NCI-H2081 treated with DMSO at 0.1 percent for 48 hours (cell line): ENCODE measurements at places on chromosomes 1 and 21.

- no peak for DNase-seq
Observed at GRCh38 chr1:226482196-226482595, 66.4 kb upstream of the STUM start.

- DNase-seq: no peak
Observed at GRCh38 chr21:39318091-39318959, 4.9 kb upstream of the BRWD1 start.

DNA sequence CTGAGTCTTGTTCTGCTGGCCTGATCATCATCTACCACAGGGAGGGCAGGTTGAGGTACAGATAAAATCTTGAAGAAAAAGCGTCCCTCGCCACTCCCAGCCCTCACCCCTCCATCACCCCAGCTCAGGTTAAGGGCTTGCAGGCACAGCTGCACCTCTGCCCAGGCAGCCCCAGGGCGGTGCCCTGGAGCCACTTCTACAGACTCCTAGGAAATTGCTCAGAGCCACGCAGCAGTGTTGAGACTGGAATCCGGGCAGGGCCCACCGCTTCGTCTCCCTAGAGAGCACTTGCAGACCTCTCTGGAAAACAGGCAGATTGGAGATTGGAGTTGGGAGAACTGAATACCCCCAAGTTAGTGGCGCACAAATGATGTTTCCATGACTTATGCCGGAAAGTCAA is 35.3 kb downstream of the VN1R5 start:
- no peak for DNase-seq

DNA sequence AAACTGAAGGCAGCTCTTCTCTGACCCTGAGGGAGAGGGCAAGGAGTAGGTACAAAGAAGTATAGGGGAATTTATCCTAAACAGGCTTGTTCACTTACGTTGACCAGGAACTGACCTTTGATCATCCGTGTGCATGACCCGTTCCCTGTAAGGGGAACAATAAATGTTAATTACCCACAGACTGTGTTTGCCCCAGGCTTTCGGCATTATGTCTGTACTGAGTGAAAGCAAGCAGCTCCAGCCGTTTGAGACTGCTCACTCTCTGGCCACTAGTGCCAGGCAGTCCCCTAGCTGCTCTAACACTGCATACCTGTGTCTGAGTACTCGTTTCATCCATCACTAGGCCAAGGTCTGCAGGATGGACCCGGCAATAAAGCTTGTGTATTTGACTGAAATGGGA is 1365.3 kb downstream of the NCAM2 start:
- no peak for DNase-seq

- DNase-seq: peak; percentile 36
Observed at GRCh38 chr1:200184196-200184595, 156.7 kb downstream of the NR5A2 start.

DNA sequence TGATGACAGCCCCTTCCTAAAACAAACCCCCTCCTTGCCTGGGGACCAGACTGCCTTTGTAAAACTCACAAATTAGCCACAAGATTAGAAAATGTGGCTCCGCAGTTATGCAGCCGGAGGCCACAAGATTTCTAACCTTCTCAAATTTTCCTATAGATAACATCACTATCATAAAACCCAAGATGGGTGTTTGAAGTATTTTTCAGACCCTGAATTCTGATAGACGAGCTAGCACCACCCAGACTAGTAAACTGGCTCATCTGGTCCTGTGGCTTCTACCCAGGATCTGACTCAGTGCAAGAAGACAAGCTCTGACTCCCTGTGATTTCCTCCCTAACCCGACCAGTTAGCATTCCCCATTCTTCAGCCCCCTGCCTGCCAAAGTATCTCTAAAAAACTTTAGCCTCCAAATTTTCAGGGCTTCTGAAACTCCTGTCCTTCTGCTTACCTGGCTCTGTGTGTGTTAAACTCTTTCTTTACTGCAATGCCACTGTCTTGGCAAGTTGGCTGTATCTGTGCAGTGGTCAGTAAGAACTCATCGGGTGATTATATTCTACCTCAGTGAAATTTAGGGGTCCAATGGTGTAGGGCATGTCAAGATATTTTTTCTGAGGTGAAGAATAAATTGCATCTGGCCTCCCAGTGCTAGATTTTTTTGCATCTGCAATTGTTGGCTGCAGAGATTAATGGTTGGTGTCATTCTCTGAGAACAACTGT is 102.1 kb downstream of the S1PR1 start:
- no peak for DNase-seq

DNA sequence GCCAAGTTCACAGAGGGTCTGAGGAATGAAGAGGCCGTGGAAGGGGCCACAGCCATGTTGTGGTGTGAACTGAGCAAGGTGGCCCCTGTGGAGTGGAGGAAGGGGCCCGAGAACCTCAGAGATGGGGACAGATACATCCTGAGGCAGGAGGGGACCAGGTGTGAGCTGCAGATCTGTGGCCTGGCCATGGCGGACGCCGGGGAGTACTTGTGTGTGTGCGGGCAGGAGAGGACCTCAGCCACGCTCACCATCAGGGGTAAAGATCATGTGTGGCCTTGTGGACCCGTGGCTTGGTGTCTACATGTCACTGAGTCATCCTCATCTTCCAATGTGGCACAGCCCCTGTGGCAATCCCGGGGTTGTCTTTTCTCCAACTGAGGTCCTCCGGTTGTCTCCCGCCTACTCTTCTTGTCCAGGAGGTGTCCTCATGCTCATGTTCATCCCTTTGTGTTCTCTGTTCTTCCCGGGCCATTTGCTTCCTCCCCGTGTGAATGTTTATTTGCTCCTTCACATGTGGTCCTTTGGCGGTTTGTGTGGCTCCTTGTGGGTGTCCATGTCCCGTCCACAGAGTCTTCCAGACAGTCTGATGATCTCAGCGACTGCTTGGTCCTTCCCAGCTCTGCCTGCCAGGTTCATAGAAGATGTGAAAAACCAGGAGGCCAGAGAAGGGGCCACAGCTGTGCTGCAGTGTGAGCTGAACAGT is 84.2 kb downstream of the OBSCN start:
- no peak for DNase-seq

DNA sequence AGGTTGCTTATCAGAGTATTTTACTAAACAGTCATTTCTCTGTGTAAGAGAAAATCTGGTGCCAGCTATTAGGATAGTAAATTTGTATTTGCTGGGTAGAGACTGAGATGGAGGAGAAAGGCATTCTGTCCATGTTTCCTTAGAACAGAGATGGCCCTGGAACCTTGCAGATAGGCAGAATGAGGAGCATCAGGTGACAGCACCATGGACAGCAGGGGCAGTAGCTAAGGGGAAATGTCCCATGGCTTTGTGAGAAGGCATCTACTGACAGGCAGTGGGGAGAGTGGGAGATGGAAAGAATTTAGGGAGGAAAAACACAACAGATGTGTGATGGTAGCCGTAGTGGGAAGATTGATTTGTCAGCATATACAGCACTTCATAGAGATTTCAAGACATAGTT is 105.0 kb downstream of the PRRX1 start:
- no peak for DNase-seq

- DNase-seq: no peak
Observed at GRCh38 chr1:6907676-6908434, 122.6 kb downstream of the CAMTA1 start.

- no peak for DNase-seq
Observed at GRCh38 chr1:197320991-197321531, 53.0 kb downstream of the CRB1 start.

GRCh38 chr1:98496256-98496995 is 165.1 kb upstream of the SNX7 start:
- DNase-seq: no peak

DNA sequence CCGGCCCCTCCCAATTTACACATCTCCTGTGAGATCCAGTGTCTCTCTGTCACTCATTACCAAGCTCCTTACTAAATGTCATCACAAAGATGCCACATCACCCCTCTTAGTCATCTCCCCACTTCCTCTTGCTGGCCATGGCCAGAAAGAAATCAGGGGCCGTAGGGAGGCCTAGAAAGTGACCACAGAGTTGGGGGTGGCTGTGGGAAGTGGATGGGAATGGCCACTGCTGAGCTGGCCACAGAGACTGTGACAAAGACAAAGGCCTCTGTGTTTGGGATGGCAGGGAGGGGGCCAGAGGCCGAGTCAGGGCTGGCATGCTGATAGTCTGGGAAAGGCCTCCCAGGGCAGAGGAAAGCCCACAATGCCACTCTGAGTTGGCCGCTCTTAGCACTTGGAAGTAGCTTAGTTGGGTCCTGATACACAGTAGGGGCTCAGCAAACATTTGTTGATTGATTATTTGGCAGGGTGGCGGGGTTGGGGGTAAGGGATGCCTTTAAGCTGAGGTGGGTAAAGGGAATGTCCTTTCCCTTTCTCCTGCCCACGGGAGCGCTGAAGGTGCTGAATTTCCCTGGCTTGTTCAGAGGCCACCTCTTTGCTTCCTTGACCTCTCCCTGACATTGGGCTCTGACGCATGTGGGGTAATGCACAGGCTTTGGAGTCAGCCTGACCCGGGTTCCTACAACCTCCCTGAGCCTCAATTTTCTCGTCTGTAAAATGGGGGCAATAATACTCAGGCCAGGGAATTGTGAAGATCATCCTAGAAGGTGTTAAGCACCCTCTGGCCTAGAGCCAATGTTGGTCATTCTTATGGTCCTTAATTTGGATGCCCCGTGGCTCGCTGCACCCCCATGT is 13.2 kb downstream of the NAV1 start:
- DNase-seq: no peak

- no peak for DNase-seq
Observed at GRCh38 chr1:241627453-241628259, 12.5 kb downstream of the CHML start.

- no peak for DNase-seq
Observed at GRCh38 chr1:55700359-55701130, 485.4 kb upstream of the USP24 start.

DNA sequence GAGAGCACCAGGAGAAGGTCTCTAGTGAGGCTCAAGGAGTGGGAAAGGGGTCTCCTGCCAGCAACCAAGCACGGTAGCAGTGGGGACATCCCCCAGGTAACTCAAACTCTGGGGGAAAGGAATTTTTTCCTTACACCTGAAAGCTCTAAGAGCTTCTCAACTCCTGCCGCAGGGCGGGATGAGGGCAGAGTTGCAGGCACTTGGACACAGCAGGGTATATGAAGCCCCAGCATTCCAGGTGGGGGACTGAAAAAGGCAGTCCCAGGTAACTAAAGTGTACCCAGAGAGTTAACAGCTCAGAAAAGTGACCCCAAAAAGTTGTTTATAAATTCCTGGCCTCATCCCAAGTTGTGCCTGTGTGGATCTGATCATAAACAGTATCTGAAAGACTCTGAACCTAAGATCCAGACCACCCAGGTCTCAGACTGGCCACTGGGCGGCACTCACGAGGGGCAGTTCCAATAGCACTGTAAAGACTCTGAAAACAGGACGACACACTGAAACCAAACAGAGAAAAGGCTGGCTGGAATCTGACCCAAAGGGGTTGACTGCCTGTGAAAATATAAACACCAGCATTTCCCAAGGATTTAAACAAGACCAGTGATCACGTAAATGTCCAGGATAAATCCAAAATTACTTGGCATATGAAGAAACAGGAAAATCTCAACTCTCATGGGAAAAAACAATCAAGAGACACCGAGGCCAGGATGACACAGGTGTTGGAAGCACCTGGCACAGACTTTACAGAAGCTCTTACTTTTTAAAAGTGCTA is 47.5 kb downstream of the HSF2BP start:
- DNase-seq: no peak

- no peak for DNase-seq
Observed at GRCh38 chr1:14713077-14713476, 114.6 kb downstream of the KAZN start.

- no peak for DNase-seq
Observed at GRCh38 chr1:3928586-3928985, 28.5 kb upstream of the C1orf174 start.

GRCh38 chr1:37634244-37634991 is at the start of gene RSPO1:
TSS of gene RSPO1 (minus strand) at chr1:37634892. CDS start at chr1:37629661, 5,231 bp downstream.
- DNase-seq: no peak

- no peak for DNase-seq
Observed at GRCh38 chr21:39061766-39062165, 121.5 kb downstream of the PSMG1 start.

- DNase-seq: no peak
Observed at GRCh38 chr1:93528412-93528811, 80.5 kb downstream of the FNBP1L start.

GRCh38 chr1:3292868-3293562 is 161.4 kb upstream of the ARHGEF16 start:
- DNase-seq: no peak

GRCh38 chr1:37259019-37259418 is 215.4 kb upstream of the ZC3H12A start:
- no peak for DNase-seq

GRCh38 chr1:81449786-81450185 is 350.9 kb upstream of the ADGRL2 start:
- DNase-seq: no peak

DNA sequence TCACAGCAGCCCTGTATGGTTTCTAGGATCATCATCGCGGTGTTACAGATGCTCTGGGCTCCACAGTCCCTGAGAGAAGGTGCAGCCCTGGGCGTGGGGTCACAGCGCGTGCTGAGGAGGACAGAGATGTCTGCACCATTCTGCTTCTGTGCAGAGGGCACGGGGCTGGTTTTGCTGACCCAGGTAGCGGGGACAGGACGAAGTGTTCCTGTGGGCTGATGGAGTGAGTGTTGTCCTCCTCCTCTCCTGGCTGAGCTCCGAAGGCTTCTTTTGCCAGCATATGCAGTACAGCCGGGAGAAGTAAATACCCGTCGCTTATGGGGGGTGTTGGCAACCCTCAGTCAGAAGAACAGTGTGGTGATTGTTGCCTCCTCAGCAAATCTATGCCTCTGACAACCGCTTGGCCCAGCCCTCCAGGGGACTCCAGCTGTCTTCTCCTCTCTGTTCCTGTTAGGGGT is 101.5 kb downstream of the DDX20 start:
- no peak for DNase-seq

DNA sequence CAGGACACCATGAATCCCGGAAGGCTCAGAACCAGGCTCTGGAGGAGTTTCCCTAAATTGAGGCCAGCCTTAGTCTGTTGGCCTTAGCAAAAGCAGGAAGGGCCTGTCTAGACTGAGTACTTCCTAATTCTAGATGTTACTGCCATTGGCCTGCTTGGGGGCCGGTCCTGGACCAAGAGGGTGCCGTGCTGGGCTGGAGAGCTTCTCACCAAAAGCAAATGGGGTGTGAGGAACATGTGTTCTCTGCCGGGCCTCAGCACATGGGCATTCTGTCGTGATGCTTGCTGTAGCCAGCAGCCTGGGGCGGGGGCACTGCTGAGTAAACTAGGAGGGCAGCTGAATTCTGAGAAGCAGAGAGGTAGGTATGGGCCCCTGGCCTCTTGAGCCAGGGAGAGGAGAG is 35.7 kb upstream of the MAN1C1 start:
- no peak for DNase-seq

DNA sequence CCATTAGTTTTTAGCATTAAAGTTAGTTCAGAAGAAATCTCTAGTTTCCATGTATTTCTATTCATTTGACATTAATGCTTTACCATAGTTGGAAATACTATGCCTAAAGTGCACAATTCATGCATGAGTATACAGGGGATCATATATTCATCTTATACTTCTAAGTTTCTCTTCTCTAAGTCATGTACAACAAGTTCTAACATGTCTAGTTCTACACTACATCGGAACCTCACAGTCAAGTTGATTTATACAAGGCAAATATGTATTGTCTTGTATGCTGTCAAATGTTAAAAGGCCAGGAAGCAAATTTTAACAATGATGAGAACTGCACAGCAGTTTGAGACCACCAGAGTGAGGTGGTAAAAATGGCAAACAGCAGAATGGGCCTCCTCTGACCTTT is 22.9 kb upstream of the MOB3C start:
- no peak for DNase-seq
